A549 treated with CpdA at 1 μM for 4 hours (cell line): ENCODE measurements at places on chromosomes 16 and 17. TPM values are rescaled to one million over a fixed set of nuclear protein-coding genes. Genes with fewer than 3 reads are reported as not detected.

The KRT39 gene
- not detected in 5 replicates for total RNA-seq

The CYBA gene
- 211 to 299 TPM (median 285 TPM) in 5 replicates for total RNA-seq

The TP53TG3 gene
- 0.49 to 1.1 TPM (median 0.63 TPM) in 4 of 5 replicates, not detected in the other for total RNA-seq

The MYLK3 gene
- total RNA-seq = 0.02 to 0.06 TPM (median 0.05 TPM) in 4 of 5 replicates, not detected in the other

The OR2C1 gene
- not detected in 5 replicates for total RNA-seq

The FASN gene
- 103 to 146 TPM (median 139 TPM) in 5 replicates for total RNA-seq

The SMYD4 gene
- 8.2 to 10.4 TPM (median 8.9 TPM) in 5 replicates for total RNA-seq

The JUP gene
- total RNA-seq = 84.4 to 128 TPM (median 119 TPM) in 5 replicates

The TNFSF13 gene
- total RNA-seq = 0.61 to 1.9 TPM (median 1.3 TPM) in 5 replicates

The G6PC1 gene
- total RNA-seq = not detected in 5 replicates

The KRT31 gene
- not detected in 5 replicates for total RNA-seq

The ZNF750 gene
- not detected in 5 replicates for total RNA-seq

The CD300LB gene
- total RNA-seq = 0.06 to 0.22 TPM (median 0.09 TPM) in 3 of 5 replicates, not detected in the others

The CEP112 gene
- 5.6 to 7.7 TPM (median 6.8 TPM) in 5 replicates for total RNA-seq

The IL17C gene
- total RNA-seq = not detected in 5 replicates

The TNRC6A gene
- total RNA-seq = 23.9 to 31.2 TPM (median 25.7 TPM) in 5 replicates

The RHBDF1 gene
- total RNA-seq = 19.8 to 32.1 TPM (median 28.4 TPM) in 5 replicates

The USP43 gene
- 3.9 to 5.3 TPM (median 4.5 TPM) in 5 replicates for total RNA-seq

The MKS1 gene
- total RNA-seq = 9.4 to 12.3 TPM (median 12.1 TPM) in 5 replicates

The CA4 gene
- total RNA-seq = 0.13 to 0.33 TPM (median 0.26 TPM) in 3 of 5 replicates, not detected in the others

The HSPB9 gene
- not detected in 5 replicates for total RNA-seq

The USP6 gene
- 0.01 to 0.05 TPM (median 0.03 TPM) in 4 of 5 replicates, not detected in the other for total RNA-seq

The KRT33B gene
- total RNA-seq = 0.05 to 0.13 TPM (median 0.10 TPM) in 3 of 5 replicates, not detected in the others

The KRT12 gene
- 0.08 TPM in 1 of 5 replicates, not detected in the others for total RNA-seq

The SSTR5 gene
- 0.26 to 0.36 TPM (median 0.26 TPM) in 3 of 5 replicates, not detected in the others for total RNA-seq

The MYCBPAP gene
- 0.32 to 1.0 TPM (median 0.37 TPM) in 5 replicates for total RNA-seq

The MMP2 gene
- total RNA-seq = 9.3 to 16.3 TPM (median 11.8 TPM) in 5 replicates

The TBC1D3 gene
- total RNA-seq = not detected in 5 replicates

The MYH13 gene
- not detected in 5 replicates for total RNA-seq

The STH gene
- total RNA-seq = not detected in 5 replicates

The IRF8 gene
- 0.27 to 1.0 TPM (median 0.32 TPM) in 5 replicates for total RNA-seq

The OR4D1 gene
- 0.01 to 0.03 TPM in 2 of 5 replicates, not detected in the others for total RNA-seq

The KRT28 gene
- total RNA-seq = not detected in 5 replicates

The PLLP gene
- total RNA-seq = 1.2 to 1.9 TPM (median 1.7 TPM) in 5 replicates

The BBS2 gene
- total RNA-seq = 16.3 to 21.6 TPM (median 19.4 TPM) in 5 replicates

The HOXB7 gene
- total RNA-seq = 31.4 to 36.6 TPM (median 33.3 TPM) in 5 replicates

The TEX14 gene
- total RNA-seq = 0.02 to 0.15 TPM (median 0.09 TPM) in 4 of 5 replicates, not detected in the other

The PRAC1 gene
- total RNA-seq = not detected in 5 replicates

The TPPP3 gene
- 8.4 to 13.5 TPM (median 11.8 TPM) in 5 replicates for total RNA-seq

The TEKT1 gene
- 0.07 to 0.08 TPM in 2 of 5 replicates, not detected in the others for total RNA-seq

The USH1G gene
- 0.02 to 0.12 TPM (median 0.08 TPM) in 4 of 5 replicates, not detected in the other for total RNA-seq

The FOXC2 gene
- 1.6 to 2.2 TPM (median 2.1 TPM) in 5 replicates for total RNA-seq

The C17orf58 gene
- 16.2 to 19.5 TPM (median 18.7 TPM) in 5 replicates for total RNA-seq

The FBXO39 gene
- not detected in 5 replicates for total RNA-seq

The KCNJ18 gene
- 0.03 to 0.07 TPM in 2 of 5 replicates, not detected in the others for total RNA-seq

The CETP gene
- not detected in 5 replicates for total RNA-seq

The MAPT gene
- 1.5 to 1.9 TPM (median 1.6 TPM) in 5 replicates for total RNA-seq

The KRT25 gene
- total RNA-seq = not detected in 5 replicates

The SLC38A8 gene
- not detected in 5 replicates for total RNA-seq

The CHST4 gene
- total RNA-seq = 0.06 to 0.20 TPM (median 0.06 TPM) in 4 of 5 replicates, not detected in the other

The KRTAP9-8 gene
- not detected in 5 replicates for total RNA-seq

The CCDC78 gene
- total RNA-seq = 3.7 to 7.1 TPM (median 5.7 TPM) in 5 replicates

The SLC5A11 gene
- total RNA-seq = 0.45 to 0.72 TPM (median 0.64 TPM) in 5 replicates

The CHST5 gene
- total RNA-seq = 0.03 TPM in 1 of 5 replicates, not detected in the others

The LYRM9 gene
- total RNA-seq = 0.72 to 1.7 TPM (median 1.2 TPM) in 5 replicates

The MT1G gene
- not detected in 5 replicates for total RNA-seq

The AGRP gene
- total RNA-seq = not detected in 5 replicates

The PIK3R5 gene
- total RNA-seq = 0.02 to 0.18 TPM in 2 of 5 replicates, not detected in the others
